ENCODE measurements at places on chromosomes 5 and 9.

GRCh38 chr9:98883276-98883675 lies 60.4 kb upstream of the COL15A1 start:
- no peak for DNase-seq

DNA sequence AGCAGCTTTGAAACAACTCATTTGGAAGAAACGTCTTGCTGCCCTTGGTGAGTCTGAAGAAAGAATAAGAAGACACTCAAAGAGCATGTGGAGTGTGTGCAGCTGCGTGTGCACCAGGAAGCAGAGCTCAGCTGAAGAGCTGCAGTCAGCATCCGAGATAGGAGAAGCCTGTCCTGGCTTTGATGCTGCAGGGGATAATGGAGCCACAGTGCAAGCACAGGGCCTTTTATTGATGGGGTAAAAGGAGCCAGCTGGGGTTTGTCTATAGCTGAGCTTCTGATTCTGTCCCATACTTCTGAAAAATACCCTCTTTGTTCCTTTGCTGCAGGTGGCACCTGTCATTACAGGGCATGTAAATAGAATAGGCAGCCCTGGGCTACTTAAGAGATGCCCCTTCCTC lies 375.7 kb upstream of the ZNF462 start:
- no peak for DNase-seq

GRCh38 chr9:115378241-115378640 lies 260.3 kb upstream of the TNC start:
- DNase-seq = no peak

- DNase-seq = no peak
Measured at GRCh38 chr5:68375540-68375939, 160.0 kb downstream of the PIK3R1 start.

- no peak for DNase-seq
Measured at GRCh38 chr9:86337469-86338108, 16.6 kb downstream of the TUT7 start.

GRCh38 chr5:115366223-115366622 lies 69.8 kb upstream of the CCDC112 start:
- DNase-seq = peak; percentile 34
